Upper lobe of right lung (tissue), 1 donor: ENCODE measurements at places on chromosomes 4 and X. TPM values are rescaled to one million over a fixed set of nuclear protein-coding genes. Genes with fewer than 3 reads are reported as not detected.

Gene CHRNA9
- total RNA-seq: not detected

DNA sequence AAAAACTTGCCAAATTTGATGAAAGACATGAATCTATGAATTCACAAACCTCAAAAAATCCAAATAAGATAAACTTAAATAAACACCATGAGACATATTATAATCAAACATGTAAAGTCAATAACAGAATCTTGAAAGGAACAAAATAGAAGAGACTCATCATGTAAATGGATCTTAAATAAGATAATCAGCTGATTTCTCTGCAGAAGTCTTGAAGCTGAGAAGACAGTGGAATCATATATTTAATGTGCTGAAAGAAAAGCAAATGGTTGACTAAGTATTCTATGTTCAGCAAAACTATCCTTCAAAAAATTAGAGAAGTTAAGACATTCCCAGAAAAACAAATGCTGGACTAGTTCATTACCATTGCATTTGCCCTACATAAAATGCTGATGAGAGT is 215.7 kb upstream of the SPIN4 start:
- H3K27me3 ChIP-seq: no peaks in the 10 kb centered on the region
- DNase-seq: no peak
- no peak overlapping the region for H3K4me3 ChIP-seq
- no peaks in the 10 kb centered on the region for H3K36me3 ChIP-seq
- no peak overlapping the region for H3K27ac ChIP-seq
- no peaks in the 10 kb centered on the region for H3K4me1 ChIP-seq

Gene GPRASP2
- total RNA-seq: 8.0 TPM

GRCh38 chr4:129248621-129249020 is 152.7 kb downstream of the C4orf33 start:
- no peak for DNase-seq
- no peak overlapping the region for H3K27ac ChIP-seq
- no peaks in the 10 kb centered on the region for H3K36me3 ChIP-seq
- no peaks in the 10 kb centered on the region for H3K27me3 ChIP-seq
- no peak overlapping the region for H3K4me3 ChIP-seq
- no peaks in the 10 kb centered on the region for H3K4me1 ChIP-seq

Gene PPP3CA
- 48.0 TPM for total RNA-seq

DNA sequence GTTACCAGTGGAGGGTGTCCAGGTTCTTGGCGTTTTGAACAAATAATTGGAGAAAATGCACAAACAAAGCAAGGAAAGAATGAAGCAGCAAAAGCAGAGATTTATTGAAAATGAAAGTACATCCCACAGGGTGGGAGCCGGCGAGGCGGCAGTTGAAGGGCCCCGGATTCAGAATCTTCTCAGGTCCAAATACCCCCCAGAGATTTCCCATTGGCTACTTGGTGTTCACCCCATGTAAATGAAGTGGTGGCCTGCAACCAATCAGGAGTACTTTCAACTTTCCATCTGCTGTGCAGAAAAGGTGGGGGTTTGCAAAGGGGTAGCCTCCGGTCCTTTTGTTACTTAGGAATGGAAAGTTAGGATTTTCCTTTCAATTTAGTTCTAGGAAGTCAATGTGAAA is 1447.0 kb downstream of the C4orf33 start:
- no peaks in the 10 kb centered on the region for H3K36me3 ChIP-seq
- H3K27ac ChIP-seq: no peak overlapping the region
- no peaks in the 10 kb centered on the region for H3K4me1 ChIP-seq
- H3K4me3 ChIP-seq: no peak overlapping the region
- DNase-seq: no peak

Gene AMOT
- total RNA-seq: 14.7 TPM

DNA sequence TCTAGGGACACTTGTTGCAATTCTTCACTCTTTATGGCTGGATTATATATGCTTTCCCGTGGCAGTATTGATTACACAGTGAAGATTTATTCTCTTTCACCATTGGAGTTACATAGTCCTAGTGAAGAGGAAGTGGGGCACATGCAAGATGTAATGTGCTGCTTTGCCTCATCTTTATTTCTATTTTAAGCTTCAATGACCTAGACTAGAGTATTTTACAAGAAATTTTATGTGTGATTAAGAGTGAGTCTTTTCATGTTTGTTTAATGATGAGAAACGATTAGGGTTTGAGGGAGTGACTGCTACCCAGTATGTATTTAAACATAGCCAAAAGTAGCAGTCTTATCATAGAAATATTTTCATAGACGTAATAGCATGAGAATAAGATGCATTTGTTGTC is 30.8 kb downstream of the DIAPH2 start:
- H3K27ac ChIP-seq: no peak overlapping the region
- no peaks in the 10 kb centered on the region for H3K4me1 ChIP-seq
- no peaks in the 10 kb centered on the region for H3K36me3 ChIP-seq
- H3K4me3 ChIP-seq: no peak overlapping the region

DNA sequence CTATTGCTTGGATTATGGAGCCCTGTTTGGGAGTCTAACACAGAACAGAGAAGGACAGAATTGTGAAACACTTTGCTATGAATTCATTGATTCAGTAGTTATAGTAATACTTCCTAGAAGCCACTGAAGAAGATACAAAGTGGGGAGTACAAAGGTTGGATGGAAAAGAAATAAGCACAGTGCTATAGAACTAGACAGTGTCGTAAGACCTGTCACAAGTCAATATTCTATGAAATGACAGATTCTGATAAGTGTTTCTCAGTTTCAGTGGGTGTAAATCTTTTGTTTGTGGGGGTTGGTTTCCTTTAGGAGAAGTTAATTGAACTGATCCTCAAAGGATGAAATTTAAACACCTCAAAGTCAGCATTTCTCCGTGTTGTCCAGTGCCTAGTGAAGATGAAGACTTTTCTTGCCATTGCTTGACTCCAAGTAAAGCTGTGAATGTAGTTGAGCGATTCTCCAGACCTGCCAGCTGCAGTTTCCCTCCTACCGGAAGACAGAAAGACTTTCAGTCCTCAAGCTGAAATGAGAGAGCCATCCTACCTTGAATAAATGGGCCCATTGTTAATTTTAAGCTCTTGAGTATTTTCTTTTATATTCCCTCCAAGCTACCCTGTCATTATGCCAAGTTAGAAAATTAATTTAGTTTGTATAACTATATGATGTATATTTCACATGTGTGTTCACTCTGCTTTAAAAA is 7.9 kb downstream of the PDLIM5 start:
- H3K4me3 ChIP-seq: no peak overlapping the region
- H3K27me3 ChIP-seq: no peaks in the 10 kb centered on the region
- peaks cover 18% of the 10 kb centered on the region for H3K4me1 ChIP-seq
- no peak overlapping the region for H3K27ac ChIP-seq
- DNase-seq: no peak
- peaks cover 15% of the 10 kb centered on the region for H3K36me3 ChIP-seq

GRCh38 chrX:14673764-14674163 is 144.4 kb downstream of the GLRA2 start:
- H3K4me3 ChIP-seq: no peak overlapping the region
- H3K36me3 ChIP-seq: no peaks in the 10 kb centered on the region
- no peaks in the 10 kb centered on the region for H3K4me1 ChIP-seq

Gene ASB9
- total RNA-seq: 4.4 TPM

DNA sequence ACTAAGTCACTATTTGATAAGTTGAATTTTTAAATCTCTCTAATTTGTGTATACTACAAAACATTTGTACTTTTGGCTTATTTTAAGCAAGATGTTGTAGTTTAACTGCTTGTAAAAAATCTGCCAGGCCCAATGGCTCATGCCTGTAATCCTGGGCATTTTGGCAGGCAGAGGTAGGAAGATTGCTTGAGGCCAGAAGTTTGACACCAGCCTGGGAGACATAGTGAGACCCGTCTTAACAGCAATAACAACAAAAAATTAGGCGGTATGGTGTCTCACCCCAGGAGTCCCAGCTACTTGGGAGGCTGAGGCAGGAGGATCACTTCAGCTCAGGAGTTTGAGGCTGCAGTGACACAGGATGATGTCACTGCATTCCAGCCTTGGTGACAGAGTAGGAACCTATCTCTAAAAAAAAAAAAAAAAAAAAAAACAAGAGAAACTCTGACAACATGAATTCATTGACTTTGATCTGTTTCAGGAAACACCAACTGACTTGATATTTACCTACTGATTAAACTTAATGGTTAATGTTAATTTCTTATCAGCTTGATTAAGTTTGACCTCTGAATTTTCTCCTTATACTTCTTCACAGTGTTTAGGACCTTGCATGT is 8.9 kb downstream of the FHIP1A start:
- H3K27ac ChIP-seq: no peak overlapping the region
- no peaks in the 10 kb centered on the region for H3K4me1 ChIP-seq
- H3K4me3 ChIP-seq: no peak overlapping the region

Gene POU4F2
- not detected for total RNA-seq

Gene GYPE
- 3.2 TPM for total RNA-seq

DNA sequence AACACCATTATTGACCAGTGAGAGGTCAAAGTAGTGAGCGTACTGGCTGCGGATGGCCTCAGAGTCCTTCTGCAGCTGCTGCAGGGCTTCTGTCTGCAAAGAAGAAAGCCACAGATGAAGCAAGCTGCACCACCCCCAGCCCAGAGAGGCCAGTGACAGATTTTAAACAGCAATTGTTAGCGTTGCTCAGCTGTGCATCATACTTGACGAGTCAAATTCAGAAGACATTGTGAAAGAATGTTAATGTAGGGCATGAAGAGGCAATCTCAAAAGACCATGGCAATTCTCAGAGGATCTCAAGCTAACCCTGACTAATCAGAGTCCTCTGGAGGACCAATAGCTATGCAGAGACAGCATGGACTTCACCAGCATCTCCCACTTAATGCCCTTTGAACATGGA is 16.6 kb downstream of the DKC1 start:
- H3K27ac ChIP-seq: no peak overlapping the region
- no peak overlapping the region for H3K4me3 ChIP-seq
- no peak for DNase-seq
- no peaks in the 10 kb centered on the region for H3K4me1 ChIP-seq
- peaks cover 29% of the 10 kb centered on the region for H3K36me3 ChIP-seq

Gene RHOXF1
- total RNA-seq: 0.72 TPM
